H4 (cell line): ENCODE measurements at places on chromosomes 2 and 18. TPM values are rescaled to one million over a fixed set of nuclear protein-coding genes. Genes with fewer than 3 reads are reported as not detected.

DNA sequence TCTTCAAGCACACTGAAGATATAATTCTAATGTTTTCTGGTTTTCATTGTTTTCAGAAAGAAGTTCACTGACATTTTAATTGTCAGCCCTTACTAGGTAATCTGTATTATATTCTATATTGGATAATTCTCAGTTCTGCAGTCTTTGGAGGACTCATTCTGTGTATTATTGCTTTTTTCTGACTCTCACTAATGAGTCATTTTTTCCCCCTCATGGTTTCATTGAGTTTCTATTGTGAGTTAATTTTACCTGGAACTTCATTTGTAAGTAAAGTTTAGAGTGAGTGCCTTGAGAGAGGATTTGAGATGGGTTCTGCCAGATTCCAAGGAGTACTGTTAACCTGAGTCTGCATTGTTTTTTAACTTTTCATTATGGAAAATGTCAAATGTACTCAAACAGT lies 90.4 kb upstream of the LYPD1 start:
- no peak for DNase-seq

- DNase-seq, result no peak
Measured at GRCh38 chr18:34773378-34773777, 63.3 kb downstream of the DTNA start.

GRCh38 chr2:23595601-23596251 lies 210.7 kb downstream of the KLHL29 start:
- DNase-seq, result peak; percentile 76

DNA sequence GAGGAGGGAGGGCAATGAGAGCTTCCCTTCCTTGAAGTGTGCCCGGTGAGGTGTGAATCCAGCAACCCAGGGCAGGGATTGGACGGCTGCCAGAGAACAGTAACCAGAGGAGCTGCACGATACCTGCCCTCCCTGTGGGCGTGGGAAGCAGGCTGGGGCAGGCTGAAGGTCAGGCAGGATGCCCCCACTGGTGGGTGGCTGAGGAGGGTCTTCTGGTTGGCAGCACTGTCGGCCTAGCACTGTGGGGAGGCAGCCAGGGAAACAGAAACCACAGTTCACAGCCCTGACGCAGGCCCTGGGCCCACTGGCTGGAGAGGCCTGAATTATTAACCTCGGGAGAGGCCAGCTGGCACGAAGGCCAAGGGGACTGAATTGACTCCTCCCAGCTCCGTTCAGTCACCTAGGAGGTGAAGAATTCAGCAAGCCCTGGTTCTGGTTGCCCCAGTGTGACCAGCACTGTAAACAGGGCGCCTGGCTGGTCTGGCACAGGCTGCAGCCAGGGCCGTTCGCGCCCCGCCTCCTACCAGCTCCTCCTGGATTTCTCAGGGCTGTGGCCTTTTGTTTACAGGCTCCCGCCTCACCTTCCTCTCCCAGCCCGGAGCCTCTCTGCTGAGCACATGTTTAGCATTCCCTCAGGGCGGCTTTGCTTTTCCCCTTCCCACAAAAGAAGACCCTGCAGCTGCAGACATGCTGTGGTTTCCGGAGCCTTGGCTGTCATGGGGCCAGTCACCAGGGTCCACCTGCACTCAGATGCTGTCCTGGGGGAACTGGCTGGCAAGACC lies 97.8 kb downstream of the B3GNT2 start:
- peak; percentile 67 for DNase-seq

- no peak for DNase-seq
Measured at GRCh38 chr2:43068631-43069517, 157.5 kb downstream of the ZFP36L2 start.

DNA sequence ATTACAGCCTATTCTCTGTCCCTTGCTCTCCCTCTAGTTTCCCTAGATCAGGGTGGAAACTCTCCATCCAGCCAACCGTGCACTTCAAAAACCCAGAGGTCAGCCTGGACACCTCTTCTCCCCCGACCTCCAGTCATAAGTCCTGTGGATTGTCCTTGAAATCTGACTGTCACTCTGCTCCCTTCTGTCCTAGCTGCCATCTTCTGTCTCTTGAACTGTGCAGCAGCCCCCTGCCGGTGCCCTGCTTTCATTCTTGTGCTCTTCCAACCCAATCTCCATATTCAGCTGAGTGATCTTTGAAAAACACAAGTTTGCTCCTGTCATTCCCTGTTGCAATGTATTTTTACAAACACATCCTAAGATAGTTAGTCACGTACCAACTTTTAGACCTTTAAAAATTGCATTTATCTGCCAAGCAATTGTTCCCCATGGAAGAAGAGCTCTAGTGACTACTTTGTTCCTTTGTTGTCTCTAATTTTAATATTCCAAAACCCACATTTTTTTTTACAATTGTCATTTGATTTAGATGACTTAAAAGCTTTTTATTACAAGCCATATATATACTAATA lies 254.3 kb downstream of the CAMKMT start:
- no peak for DNase-seq

DNA sequence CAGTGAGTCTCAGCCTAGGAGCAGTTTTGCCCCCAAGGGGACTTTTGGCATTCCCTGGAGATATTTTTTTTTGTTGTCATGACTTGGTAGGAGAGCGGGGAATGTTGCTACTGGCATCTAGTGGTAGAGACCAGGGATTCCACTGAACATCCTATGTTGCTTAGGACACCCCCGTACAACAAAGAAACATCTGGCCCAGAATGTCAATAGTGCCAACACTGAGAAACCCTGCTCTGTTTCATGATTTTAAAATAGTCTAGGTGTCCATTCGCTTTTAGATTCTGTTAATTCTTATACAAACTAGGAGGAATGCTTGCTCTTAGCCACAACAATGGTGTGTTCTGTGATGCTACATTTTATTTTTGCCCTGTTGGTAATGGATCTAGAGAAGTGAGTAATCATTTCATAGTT lies 225.8 kb upstream of the SIX3 start:
- DNase-seq, result peak; percentile 38

- no peak for DNase-seq
Measured at GRCh38 chr2:143229411-143229810, 100.2 kb downstream of the ARHGAP15 start.

DNA sequence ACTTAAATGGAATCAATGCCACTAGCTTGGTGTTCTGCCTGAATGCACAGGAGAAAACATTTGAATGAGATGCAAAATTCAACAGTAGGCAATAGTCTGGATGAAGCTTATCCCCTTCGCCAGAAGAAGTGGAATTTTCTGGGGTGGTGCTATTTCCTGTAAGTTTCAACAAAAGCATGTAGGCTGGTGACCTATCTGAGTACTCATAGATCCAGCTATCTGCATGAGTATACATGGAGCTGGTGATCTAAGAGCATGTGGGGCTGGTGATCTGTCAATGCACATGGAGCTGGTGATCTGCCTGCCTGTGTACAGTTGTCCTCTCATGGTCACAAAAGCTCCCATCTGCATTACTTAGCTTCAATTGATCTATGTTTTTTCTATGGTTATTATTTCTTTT lies 71.2 kb downstream of the SLC9A4 start:
- DNase-seq, result no peak

- DNase-seq, result no peak
Measured at GRCh38 chr2:193693758-193694157, 1499.0 kb upstream of the TMEFF2 start.

GRCh38 chr18:74373428-74373827 lies 57.8 kb downstream of the C18orf63 start:
- DNase-seq, result no peak

DNA sequence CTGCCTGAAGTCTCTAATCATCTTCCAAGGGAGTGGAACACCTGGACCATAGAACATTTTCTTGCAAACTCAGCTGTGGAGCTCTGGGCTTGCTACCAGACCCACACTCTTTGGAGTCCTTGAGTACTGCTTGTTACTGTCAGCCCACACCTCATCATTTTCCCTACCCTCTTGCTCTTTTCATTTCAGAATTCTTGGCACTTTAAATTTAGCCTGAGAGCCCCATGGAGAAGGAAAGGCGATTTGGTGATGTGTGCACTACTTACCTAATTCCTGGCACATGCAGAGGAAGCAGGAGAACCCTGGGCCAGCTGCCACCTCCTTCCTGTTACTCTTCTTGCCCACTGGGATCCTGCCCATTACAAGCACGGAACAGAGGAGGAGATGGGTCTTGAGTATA lies 31.7 kb downstream of the TMEM178A start:
- DNase-seq, result no peak

DNA sequence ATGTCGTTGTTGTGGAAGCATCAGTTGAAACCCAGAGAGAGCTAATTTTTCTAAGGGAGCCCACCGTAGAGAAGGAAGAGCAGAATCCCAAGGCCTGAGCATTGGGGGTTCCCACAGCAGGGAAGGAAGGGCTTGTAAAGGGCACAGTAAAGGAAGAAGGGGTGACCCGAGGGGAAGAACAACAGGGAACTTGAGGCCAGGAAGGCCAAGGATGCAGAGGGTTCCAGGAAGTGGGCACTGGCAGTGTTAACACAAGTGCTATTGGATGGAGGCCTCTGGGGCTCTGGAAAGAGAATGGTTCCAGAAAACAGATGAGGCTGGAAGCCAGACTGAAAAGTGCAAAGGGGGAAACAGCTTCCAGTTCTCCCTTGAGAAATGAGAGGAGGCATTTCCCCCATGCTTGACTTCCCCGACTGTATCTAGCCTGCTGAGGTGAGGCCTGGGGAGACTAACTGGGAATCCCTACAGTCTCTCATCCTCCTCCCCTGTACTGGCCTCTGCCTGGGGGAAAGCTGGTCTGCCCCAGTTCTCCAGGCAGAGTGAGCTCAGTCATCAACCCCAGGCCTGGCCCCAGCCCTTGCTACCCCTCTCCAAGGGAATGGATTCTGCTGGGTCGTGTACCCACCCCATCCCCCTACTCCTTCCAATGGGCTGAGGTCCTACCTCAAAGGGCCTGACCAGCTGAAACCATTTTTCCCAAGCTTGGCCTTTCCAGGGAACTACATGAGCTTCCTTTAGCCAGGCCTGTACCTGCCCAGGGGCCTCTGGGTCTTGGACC lies 43.2 kb upstream of the MRPL33 start:
- DNase-seq, result no peak

DNA sequence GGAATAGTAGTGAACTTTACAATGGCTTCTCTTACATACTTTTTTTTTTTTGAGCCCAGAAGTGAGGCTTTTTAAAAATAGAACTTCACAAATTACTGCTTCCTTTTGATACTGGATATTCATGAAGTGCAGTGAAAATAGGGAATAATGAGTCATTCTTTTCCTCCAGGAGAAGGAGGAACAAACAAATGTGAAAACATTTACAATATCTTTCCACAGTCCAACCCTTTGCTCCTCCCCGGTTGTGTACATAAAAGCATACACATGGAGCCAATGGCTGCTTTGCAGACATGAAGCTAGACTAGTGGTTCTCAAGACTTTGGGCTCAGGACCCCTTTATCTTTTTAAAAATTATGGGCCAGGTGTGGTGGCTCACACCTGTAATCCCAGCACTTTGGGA lies 266.9 kb downstream of the GBX2 start:
- DNase-seq, result no peak

- DNase-seq, result peak; percentile 24
Measured at GRCh38 chr18:72727038-72727655, 140.6 kb downstream of the NETO1 start.

DNA sequence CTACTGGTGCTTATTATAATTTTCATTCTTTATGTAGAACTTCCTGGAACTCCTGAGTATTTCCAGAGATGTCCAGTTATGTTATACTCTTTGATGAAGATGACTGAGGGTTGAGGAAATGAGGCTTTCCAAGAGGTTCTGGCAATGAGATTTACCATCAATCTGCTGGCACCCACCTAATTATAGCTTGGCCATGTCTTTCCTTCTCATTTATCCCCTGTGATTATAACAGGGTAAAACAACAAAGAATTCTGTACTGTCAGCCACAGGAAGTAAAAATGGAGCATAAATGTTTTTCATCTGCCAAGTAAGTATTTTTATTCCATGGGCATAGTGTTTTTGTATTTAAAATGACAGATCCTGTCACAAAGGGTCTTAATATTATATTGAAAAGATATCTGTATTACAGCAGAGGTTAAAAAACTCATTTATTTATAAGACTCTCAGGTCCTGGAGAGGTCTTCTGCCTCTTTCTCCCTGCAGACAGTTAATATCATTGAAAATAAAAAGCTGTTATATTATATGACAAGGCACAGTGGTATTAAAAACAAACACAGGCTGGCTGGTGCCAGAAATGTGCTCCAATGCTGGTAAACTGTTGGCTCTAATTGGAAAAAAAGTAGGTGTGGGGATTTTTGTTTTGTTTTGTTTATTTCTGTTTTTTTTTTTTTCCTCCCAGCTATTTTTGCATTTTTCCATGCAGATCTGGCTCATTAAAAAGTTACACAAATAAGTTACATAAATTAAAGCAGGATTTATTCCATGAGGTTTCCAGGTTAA lies 1764.1 kb upstream of the CELF4 start:
- DNase-seq, result no peak

DNA sequence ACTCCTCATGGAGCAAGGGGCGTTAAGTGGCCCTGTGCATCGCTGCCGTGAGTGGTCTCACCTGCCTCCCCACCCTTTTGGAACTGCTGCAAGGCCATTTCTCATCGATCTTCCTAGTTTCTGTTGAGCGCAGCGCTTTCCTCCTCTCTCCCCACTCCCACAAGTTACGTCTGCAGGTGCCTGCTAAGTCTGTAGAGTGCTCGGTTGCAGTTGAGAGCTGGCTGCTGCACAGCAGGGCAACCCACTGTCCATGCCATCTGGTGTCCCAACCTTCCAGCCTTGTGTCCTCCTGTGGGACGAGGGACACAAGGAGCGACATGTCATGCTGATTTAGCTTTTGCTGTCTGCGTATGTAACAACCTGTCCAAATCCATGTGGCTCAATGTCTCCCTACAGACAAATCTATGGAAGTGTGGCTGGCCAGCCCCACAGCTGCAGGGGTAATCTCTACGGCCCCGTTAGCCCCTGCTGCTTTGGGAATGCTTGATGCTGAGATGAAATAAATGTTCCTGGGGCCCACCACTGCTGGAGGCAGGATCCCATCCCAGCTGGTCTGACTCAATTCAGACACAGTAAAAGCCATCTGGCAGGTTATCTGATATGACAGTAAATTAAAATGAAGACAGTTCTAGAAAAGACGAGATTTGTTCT lies 68.1 kb upstream of the TCF7L1 start:
- no peak for DNase-seq

C2orf72 gene
- total RNA-seq, result 0.75 and 1.4 TPM in 2 replicates

SLC16A14 gene
- total RNA-seq, result 0.82 and 2.5 TPM in 2 replicates

SERPINB11 gene
- not detected in 2 replicates for total RNA-seq

TRIB2 gene
- total RNA-seq, result 31.4 and 34.8 TPM in 2 replicates

NDUFV2 gene
- 203 and 236 TPM in 2 replicates for total RNA-seq

C2orf66 gene
- total RNA-seq, result not detected in 2 replicates

REG3G gene
- total RNA-seq, result not detected in 2 replicates

DAW1 gene
- total RNA-seq, result not detected in 2 replicates

CTNNA2 gene
- 0.39 and 0.70 TPM in 2 replicates for total RNA-seq

IFIH1 gene
- 15.8 and 18.6 TPM in 2 replicates for total RNA-seq

PIKFYVE gene
- total RNA-seq, result 11.8 and 16.0 TPM in 2 replicates

BOK gene
- 1.2 and 2.3 TPM in 2 replicates for total RNA-seq

RTTN gene
- 10.1 and 12.2 TPM in 2 replicates for total RNA-seq

EPHA4 gene
- 103 and 110 TPM in 2 replicates for total RNA-seq

ANKRD53 gene
- total RNA-seq, result not detected in 2 replicates
